ENCODE measurements at places on chromosomes 12 and 14.

GRCh38 chr12:104507672-104508071, 50.9 kb downstream of the CHST11 start:
- DNase-seq, result no peak

DNA sequence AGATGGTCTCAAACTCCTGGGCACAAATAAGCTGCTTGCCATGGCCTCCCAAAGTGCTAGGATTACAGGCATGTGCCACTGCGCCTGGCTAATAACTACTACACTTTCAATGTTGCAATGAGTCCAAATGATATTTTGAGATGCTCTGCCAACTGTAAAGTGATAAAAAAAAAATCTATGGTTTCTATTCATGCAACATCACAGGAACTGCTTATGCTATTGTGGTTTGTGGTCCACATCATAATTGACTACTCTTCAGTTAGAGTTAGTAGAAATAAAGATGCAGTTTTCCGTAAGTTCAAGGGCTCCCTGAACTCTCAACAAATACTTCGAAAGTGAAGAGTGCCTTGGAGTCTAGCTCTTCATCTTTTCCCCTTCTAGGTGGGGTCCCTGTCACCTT, 239.4 kb downstream of the C12orf75 start:
- DNase-seq, result no peak

DNA sequence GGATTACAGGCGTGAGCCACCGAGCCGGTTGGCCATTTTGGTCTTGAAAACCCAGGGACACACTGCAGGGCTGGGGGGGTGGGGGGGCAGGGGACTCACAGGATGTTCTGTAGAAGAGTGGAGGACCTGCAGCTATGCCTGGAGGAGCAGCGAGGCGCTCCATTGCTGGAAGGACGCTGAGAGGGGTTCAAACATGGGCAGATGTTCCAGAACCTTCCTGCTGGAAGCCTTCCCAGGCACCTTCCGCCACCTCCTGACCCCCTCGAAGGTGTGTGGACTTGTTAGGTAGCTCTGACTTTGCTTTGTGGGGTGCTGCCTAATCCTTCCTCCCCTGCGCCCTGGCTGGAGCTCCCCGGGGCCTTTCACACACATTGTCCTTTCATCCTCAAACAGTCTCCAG, 19.6 kb upstream of the PPP1R13B start:
- no peak for DNase-seq

DNA sequence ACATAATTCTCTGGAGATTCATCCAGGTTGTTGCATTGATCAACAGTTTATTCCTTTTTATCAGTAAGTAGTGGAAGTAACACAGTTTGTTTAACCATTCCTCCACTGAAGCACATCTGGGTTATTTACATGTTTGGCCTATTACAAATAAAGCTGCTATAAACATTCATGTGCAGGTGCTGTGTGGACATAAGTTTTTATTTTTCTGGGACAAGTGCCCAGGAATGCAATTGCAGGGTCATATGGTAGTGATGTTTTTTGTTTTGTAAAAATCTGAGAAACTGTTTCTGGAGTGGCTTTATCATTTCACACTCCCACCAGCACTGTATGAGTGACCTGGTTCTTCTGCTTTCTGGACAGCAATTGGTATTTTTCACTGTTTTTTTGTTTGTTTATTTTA, 505.4 kb downstream of the CCER1 start:
- no peak for DNase-seq
